T follicular helper cell (primary cell): ENCODE measurements at places on chromosomes 4 and X.

- peak; percentile 21 for DNase-seq
These were observed at the start of gene WNK3 for GRCh38 chrX:54357414-54358377. TSS of gene WNK3 (minus strand) at chrX:54358046.

GRCh38 chr4:134024251-134024650, 177.3 kb downstream of the PABPC4L start:
- DNase-seq, result no peak

DNA sequence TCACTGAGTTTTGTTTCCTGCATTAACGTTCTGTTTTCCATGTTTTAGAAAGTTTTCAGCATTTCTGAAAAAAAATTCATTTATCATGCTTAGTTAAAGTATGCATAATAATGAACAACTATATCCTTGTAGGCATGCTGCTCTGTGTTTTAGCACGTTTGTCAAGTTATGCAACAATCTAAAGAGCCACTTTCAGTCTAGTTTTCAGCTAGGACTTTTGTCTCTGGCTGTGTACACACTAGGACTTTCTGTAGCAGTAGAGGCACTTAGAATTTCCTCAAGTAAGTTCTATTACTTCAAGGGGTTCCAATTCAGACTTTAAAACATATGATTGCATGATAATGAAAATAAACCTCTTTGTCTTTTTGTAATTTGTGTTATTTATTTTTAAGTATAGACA, 12.4 kb downstream of the DCAF8L1 start:
- DNase-seq, result no peak

GRCh38 chr4:181013162-181013561, 1230.0 kb upstream of the TENM3 start:
- no peak for DNase-seq

DNA sequence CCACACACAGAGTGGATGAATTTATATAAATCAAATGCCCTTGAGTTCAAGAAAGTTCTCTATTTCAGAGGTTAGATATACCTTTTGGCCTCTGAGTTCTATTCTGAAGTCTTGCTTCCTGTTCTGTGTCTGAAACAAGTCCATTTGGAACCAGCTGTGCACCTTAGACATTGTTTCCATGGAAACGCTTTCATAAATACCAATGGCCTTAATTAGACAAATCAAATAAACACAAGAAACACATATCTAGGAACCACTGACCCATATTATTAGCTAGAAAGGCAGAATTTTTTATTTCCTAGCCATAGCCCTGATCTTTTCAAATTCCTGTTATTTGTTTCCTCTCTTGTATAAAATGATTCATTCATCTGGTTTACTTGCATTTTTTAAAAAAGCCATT, 8.4 kb upstream of the C4orf54 start:
- no peak for DNase-seq

DNA sequence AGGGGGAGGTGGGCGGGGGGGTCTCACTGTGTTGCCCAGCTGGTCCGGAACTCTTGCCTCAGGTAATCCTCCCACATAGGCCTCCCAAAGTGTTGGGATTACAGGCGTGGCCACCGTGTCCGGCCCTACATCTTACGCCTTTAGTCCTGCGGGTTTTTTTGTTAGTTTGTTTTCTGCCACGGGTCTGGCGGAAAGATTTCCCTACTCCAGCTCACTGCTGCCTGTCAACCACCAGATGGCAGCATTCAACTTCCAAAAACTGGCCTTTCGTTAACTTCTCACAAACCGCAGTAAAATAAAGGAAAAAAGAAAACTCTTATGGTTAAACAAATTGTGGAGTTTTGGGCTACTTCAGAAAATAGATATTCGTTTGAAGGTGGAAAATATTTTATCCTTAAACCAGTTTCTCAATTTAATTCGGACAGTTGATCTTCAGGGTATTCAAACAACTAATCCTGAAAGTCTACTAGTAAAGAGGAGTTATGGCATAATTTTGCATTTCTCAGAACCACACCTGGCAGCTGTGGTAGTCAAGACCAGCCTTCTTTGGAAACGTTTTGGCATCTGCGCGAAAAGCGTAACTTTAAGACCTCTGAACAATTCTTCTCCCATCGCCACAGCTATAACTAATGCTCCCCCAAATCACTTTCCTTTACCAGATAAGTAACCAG, 41.1 kb downstream of the LUZP4 start:
- peak; percentile 8 for DNase-seq

GRCh38 chr4:139815778-139816601, 150.4 kb downstream of the MGST2 start:
- no peak for DNase-seq

DNA sequence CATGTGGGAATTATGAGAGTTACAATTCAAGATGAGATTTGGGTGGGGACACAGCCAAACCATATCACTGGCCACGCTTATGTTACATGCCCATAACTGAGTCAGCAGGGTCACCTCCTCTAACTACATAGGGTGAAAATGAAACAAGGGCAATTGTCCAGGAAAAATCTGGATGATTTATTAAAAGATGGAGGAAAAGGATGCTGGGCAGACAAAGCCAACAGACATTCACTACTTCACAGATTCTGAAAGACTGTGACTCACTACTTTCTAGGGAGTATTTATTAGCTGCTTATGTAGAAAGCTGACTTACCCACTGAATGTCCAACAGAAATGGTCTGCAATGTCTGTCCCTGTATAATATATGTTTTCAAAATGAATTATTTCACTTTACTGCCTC, 72.4 kb downstream of the APBB2 start:
- DNase-seq, result no peak

- DNase-seq, result no peak
These were observed 29.9 kb downstream of the TBL1X start for GRCh38 chrX:9494771-9495170.

DNA sequence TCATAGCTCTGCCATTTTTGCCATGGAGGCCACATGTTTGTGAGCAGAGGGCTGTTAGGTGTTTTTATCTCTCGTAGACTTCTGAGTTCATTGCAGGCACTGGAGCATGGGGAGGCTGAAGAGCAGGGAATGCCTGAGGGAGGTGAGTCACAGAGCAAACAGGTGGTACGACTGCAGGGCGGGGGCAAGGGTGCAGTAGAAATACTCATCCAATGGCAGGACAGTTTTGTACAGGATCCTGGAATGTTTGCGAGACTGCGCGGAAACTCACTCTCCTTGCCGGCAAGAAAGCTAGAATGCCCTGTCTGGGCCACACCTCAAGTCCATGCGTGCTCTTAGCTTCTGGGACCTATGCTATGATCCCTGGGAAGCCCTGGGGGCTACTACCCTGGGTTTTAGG, 20.0 kb upstream of the VCX2 start:
- no peak for DNase-seq

DNA sequence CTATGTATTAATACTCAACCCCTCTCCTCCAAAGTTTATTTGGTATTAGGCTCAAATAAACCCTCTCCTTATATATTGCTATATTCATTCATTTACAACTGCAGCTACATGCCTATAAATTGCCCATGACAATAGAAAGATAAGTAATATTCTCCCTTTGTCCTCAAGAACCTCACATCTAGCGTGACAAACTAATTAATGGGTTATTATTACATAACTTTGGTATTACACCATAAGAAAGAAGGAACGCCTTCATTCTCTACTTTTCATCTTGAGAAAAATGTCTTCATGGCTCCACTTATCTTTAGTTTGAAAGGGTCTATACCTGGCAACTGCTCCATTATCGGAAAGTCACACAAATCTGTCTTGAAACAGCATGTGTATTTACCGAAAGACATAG, 157.7 kb upstream of the RASGEF1B start:
- no peak for DNase-seq

GRCh38 chr4:185382754-185383153, 13.0 kb downstream of the LRP2BP start:
- DNase-seq, result no peak

- DNase-seq, result no peak
These were observed 37.4 kb downstream of the CXorf58 start for GRCh38 chrX:23945206-23945605.

- DNase-seq, result no peak
These were observed 64.1 kb upstream of the SCOC start for GRCh38 chr4:140309124-140309870.

DNA sequence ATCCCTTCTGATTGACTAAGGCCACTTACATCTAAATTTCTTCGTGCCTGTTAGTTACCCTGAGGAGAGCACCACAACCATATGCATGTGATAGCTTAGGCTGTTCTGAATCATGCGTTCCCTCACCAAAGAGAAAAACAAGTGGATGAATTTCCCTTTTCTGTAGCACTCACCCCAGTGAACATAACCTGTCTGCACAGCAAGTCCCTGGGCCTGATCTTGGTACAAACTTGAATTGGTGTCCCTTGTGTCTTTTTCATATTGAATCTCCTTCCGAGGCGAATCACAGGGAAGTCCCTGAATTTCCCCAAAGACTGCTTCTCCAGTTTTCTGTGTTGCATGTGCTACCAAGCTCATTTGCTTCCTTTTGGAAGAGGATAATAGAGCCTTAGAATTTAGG, 100.4 kb downstream of the KLHL8 start:
- DNase-seq, result no peak

GRCh38 chr4:99612281-99612680, 37.7 kb downstream of the MTTP start:
- DNase-seq, result no peak

GRCh38 chr4:150743564-150744342, 161.8 kb downstream of the MAB21L2 start:
- DNase-seq, result no peak

- no peak for DNase-seq
These were observed 32.3 kb upstream of the IRF2 start for GRCh38 chr4:184506527-184507121.
